ENCODE measurements at places on chromosomes 3 and 15. TPM values are rescaled to one million over a fixed set of nuclear protein-coding genes. Genes with fewer than 3 reads are reported as not detected.

DNA sequence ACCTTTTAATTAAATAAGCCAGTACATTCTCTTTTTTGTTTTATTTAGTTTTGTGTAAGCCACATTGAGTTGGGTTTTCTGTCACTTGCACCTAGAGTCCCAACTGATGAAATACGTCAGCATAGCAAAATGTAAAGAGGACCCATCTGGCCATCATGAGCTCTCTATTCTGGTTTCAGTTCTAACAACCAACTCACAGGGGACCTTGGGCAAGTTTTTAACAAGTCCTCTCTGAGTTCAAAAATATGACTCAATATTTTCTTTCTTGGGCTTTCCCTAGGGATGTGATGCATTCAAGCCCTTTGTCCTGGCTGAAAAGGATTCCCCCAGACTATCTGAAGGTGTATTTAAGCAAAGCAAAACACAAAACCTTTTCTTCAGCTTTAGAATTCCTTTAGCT, 32.9 kb downstream of the PLCH1 start:
- peak; percentile 46 for DNase-seq

- no peak for DNase-seq
These were observed 258.3 kb downstream of the SV2B start for GRCh38 chr15:91358405-91358804.

DNA sequence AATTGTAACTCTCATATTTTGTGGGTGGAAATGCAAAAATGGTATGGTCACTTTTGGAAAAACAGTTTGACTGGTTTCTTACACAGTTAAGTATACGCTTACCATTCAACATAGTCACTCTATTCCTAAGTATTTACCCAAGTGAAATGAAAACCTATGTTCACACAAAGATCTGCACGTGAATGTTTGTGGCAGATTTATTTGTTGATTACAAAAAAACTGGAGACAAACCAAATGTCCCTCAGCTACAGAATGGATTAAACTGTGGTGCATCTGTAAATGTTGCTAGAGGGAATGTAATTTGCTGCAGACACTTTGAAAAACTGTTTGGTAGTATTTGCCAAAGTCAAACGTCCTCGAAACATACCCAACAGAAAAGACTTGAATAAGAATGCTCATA, 29.3 kb downstream of the ACKR2 start:
- no peak for DNase-seq

DNA sequence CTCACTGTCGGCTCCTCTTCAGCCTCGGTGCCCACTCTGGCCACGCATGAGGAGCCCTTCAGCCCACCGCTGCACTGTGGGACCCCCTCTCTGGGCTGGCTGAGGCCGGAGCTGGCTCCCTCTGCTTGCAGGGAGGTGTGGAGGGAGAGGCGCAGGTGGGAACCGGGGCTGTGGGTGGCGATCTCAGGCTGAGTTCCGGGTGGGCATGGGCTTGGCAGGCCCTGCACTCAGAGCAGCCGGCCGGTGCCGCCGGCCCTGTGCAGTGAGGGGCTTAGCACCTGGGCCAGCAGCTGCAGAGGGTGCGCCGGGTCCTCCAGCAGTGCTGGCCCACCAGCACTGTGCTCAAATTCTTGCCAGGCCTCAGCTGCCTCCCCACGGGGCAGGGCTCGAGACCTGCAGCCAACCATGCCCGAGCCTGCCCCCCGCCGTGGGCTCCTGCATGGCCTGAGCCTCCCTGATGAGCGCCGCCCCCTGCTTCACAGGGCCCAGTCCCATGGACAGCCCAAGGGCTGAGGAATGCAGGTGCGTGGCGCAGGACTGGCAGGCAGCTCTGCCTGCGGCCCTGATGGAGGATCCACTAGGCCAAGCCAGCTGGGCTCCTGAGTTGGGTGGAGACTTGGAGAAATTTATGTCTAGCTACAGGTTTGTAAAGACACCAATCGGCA, 899.1 kb downstream of the SI start:
- DNase-seq: no peak

- DNase-seq: peak; percentile 77
These were observed 7.2 kb downstream of the LIPC start for GRCh38 chr15:58438956-58439355.

GRCh38 chr3:59605318-59605717, 555.5 kb upstream of the CFAP20DC start:
- no peak for DNase-seq

DNA sequence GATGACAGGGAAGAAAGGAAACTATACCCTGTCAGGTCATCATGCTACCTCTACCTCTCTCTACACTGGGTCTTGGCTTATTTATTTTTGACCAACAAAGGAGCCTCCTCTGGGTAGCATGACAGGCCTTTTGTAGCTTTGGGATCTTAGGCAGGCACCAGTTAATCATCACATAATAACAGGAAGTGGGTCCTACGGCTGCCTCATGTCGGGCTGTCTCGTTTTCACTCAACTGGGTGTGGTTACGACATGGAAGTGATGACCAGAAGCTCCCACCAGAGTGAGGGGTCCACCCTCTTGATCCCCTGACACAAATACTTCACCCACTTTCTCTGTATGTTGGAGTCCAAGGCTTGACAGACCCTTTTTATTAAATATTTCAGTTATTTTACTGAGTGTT, 105.3 kb downstream of the CD47 start:
- no peak for DNase-seq

The CADM2 gene
- not detected for total RNA-seq
